ENCODE measurements at places on chromosomes 3 and 15. TPM values are rescaled to one million over a fixed set of nuclear protein-coding genes. Genes with fewer than 3 reads are reported as not detected.

TMEM212 gene
- not detected for total RNA-seq

IL17RC gene
- 18.9 TPM for total RNA-seq

KY gene
- 0.07 TPM for total RNA-seq

NRG4 gene
- total RNA-seq, result 1.3 TPM

TMEM158 gene
- total RNA-seq, result 19.7 TPM

ACAA1 gene
- 47.0 TPM for total RNA-seq

DNASE1L3 gene
- not detected for total RNA-seq

ATP13A4 gene
- total RNA-seq, result not detected

DPH3 gene
- 25.5 TPM for total RNA-seq

PRICKLE2 gene
- 2.6 TPM for total RNA-seq

TLR9 gene
- total RNA-seq, result not detected

MST1R gene
- 6.0 TPM for total RNA-seq

SLC22A14 gene
- not detected for total RNA-seq

RPSA gene
- 2,963 TPM for total RNA-seq

RHOV gene
- 5.1 TPM for total RNA-seq

ANKRD34C gene
- total RNA-seq, result not detected

TUSC7 gene
- not detected for total RNA-seq

EHHADH gene
- total RNA-seq, result 2.2 TPM

DNAH12 gene
- total RNA-seq, result not detected

USF3 gene
- total RNA-seq, result 3.2 TPM

HYPK gene
- total RNA-seq, result 5.7 TPM

GPR171 gene
- not detected for total RNA-seq

ALPK3 gene
- 0.31 TPM for total RNA-seq

KNG1 gene
- total RNA-seq, result not detected

PAK6 gene
- 0.09 TPM for total RNA-seq

LNP1 gene
- 0.79 TPM for total RNA-seq

STAC gene
- 3.0 TPM for total RNA-seq

ALDH1A2 gene
- total RNA-seq, result 0.38 TPM

ARF4 gene
- 145 TPM for total RNA-seq

FOXB1 gene
- total RNA-seq, result not detected

ITGB5 gene
- 348 TPM for total RNA-seq

CTXN2 gene
- total RNA-seq, result not detected

C3orf85 gene
- total RNA-seq, result not detected
